ENCODE measurements at places on chromosomes 3 and 15.

GRCh38 chr3:195082811-195083210 lies 188.1 kb downstream of the XXYLT1 start:
- no peak for ATAC-seq

DNA sequence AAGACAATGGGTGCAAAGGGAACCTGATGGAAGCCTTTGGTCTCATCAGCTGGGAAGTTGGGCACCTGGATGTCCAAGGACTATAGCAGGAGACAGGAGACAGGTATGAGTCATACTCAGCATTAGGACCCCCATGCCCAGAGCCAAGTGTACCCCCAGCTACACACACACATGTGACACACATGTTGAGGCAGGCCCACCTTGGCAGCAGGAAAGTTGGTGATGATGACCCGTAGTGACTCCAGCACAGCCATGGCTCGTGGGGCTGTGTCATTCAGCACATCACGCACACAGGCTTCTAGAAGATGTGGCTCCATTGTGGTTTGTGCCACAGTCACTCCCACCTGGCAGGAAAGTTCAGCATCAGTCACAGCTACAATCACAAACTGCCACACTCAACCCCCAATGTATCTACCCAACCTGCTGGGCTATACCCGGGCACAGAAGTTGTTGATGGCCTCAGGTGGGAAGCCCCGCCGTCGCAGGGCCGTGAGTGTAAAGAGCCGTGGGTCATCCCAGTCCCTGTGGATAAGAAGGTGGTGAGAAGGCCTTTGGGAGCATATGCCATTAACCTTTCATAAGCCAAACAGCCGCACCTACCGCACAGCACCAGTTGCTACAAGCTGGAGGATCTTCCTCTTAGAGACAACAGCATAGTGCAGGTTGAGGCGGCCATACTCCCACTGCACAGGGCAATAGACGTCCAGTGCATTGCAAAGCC lies 5.2 kb upstream of the QRICH1 start:
- no peak for ATAC-seq

- no peak for ATAC-seq
These were observed 5.6 kb downstream of the SLC25A38 start for GRCh38 chr3:39388741-39389248.

DNA sequence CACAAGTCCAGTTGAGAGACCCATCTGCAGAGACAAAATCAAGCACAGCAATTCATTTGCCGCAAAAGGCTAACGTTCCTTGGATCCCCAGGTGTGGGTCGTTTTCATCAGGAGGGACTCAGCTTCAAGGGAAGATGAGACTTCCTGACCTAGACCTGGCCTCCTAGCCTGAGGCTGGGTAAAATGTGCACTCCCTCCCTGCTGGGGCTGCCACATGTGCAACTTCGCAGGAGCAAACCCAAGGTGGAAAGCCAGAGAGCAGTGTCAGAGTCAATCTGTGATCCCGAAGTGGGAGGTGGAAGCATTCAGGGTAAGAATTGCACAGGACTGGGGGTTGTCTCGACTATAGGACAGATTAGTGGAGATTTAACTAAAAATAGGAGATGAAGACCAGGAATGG lies 164.7 kb upstream of the UMPS start:
- ATAC-seq = no peak

DNA sequence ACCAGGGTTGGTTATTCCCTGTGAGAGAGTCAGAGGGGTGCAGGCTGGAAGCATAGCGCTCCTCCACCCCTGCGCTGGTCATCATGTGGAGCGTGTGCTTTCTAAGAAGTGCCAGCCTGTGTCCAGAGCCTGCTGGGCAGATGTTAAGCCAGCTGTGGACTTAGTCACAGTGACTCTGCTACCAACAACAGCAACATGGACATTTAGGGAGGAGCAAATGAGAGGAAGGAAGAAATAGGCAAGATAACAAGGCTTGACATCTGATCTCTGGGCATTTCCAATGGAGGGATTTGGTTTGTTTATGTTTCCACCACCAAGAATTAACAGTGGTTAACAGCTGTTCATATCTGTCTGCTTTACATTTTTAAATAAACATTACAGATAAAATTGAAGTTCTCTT lies 36.4 kb upstream of the MYZAP start:
- ATAC-seq = no peak

GRCh38 chr3:65875393-65876027 lies 163.2 kb downstream of the MAGI1 start:
- ATAC-seq = no peak

DNA sequence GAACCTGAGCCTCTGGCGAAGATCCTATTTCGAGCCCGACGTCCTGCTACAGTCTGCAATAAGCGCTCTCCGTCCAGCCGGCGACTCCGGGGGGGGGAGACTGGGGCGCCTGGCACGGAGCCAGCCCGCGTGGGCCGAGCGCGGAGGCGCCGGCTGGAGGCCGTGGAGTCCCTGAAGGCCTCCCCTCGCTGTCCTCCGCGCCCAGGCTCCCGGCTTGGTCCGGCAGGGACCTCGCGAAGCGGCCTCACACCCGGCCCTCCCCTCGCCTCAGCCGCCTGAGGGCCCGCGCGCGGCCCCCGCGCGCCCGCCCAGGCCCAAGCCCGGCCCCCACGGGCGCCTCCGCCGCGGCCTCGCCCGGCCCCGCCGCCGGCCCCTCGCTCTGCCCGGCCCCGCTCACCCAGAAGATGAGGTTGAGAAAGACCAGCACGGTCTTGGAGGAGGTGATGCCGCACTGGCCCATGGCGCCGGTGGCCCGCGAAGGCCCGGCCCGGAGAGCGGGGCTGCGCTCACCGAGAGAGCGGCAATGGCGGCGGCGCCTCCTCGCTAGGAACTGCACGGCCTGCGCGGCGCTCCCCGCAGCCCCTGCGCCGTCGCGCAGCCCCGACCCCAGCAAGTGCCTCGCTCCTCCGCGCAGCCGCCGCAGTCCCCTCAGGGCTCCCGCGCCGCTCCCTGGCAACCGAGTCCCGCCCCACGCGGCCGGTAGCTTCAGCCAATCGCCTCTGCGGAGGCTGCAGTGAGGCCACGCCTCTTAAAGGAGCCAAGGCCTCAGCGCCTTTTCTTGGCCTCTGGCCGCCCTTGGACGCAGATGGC lies at the start of gene TSPAN3:
Gene TSPAN3 (minus strand): TSS at position 615 of the 810 bp plus-strand sequence. CDS start 155 bp downstream, at position 460.
- peak; percentile 99 for ATAC-seq

DNA sequence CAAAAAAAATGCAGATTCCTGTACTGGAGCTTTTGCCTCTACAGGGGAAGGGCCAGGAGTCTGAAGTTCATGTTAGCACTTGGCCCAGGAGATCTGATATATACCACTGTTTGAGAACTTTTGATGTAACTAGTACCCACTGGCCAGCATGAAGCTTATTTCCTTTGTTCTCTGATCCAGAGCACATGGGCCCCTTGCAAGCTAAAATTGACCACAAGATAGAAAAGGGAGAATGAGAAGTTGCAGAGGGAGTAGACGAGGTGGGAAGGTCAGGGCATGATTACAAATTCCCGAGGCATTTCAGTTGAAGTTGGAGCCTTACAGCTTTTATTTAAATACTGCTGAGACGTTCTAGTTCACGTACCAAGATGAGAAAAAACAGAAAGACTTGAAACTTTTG lies 28.2 kb downstream of the TGM4 start:
- ATAC-seq = no peak

DNA sequence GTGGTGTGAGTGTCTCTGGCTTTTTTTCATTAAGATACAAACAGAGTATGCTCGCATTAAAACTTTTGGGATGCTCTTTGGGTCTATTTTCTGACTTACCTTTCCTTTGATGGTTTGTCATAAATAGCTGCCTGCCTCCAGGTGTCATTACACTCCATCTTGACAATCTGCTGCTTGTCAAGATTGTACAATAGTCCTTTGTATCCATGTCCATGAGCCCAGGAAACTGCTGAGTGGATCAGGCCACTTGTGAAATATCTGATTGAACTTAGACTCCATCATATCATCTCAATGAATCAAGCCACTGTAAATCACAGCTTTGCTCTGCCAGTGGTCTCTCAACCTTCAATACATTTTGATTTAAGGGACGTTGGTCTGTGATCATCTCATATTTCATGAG lies 135.2 kb downstream of the ECT2 start:
- no peak for ATAC-seq

DNA sequence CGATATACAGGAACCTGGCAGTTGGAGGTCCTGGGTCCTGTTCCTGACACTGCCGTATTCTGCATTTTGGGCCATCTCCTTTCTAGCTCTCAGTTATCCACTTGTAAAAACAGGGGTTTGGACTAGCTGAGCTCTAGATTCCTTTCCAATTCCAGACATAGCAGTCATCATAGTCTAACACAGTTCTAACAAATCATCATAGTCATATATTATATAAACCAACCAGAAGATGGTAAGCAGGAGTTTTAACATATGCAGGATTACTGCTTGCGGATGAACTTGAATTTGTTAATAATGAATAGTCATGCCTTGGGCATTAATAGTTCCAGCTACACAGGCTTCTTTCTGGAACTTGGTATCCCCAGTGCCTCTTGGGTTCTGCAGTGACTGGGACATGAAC lies 26.6 kb downstream of the MASP1 start:
- ATAC-seq = no peak

GRCh38 chr3:7843441-7843840 lies 658.2 kb upstream of the LMCD1 start:
- no peak for ATAC-seq

GRCh38 chr3:74137790-74138189 lies 476.7 kb downstream of the CNTN3 start:
- ATAC-seq = no peak

- no peak for ATAC-seq
These were observed 447.4 kb downstream of the GABRB3 start for GRCh38 chr15:26325495-26325894.

GRCh38 chr15:72092006-72092405 lies 25.9 kb downstream of the MYO9A start:
- no peak for ATAC-seq

DNA sequence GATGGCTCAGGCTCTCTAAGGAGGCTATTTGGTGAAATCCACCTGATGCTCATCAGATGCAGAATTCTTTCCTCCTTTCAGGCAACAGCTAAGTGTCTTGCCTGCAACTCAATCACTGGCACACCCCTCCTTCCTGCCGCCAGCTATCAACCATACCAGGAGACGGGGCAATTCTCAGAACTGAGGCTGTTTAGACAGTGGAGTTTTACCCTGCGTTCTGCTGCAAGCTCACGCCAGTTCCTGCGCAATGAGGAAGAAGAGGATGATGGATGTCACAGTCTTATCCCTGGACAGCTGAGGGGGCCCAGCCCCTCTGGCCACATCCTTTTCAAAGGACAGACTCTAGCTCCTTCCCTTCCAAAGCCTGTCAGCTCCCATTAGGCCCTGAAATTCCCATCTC lies 7.0 kb upstream of the MANF start:
- no peak for ATAC-seq

GRCh38 chr3:25000971-25001591 lies 427.0 kb upstream of the RARB start:
- ATAC-seq = no peak

DNA sequence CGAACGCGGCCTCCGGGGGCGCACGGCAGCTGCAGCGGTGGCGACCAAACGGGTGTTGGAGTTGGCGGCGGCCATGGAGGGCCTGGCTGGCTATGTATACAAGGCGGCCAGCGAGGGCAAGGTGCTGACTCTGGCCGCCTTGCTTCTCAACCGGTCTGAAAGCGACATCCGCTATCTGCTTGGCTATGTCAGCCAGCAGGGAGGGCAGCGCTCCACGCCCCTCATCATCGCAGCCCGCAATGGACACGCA lies 725 bp downstream of the FEM1B start:
- no peak for ATAC-seq

DNA sequence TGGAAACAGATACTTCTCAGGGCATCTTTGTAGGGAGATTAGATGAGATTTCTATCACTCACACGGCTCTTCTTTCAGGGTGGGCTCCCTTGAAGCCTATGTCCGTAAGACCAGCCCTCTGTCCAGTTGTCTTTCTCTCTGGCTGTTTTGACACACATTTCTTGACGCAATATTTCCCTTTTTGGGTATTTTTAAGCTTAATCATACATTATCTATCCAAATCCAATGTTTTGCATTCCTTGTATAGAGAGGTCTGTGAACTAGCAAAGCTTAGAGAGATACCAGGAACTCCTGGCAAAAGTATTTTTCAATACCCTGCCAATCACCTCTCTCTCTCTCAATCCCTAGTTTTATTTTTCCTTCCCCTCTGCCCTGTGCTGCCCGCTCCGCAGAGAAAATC lies 79.3 kb downstream of the EOMES start:
- ATAC-seq = no peak

DNA sequence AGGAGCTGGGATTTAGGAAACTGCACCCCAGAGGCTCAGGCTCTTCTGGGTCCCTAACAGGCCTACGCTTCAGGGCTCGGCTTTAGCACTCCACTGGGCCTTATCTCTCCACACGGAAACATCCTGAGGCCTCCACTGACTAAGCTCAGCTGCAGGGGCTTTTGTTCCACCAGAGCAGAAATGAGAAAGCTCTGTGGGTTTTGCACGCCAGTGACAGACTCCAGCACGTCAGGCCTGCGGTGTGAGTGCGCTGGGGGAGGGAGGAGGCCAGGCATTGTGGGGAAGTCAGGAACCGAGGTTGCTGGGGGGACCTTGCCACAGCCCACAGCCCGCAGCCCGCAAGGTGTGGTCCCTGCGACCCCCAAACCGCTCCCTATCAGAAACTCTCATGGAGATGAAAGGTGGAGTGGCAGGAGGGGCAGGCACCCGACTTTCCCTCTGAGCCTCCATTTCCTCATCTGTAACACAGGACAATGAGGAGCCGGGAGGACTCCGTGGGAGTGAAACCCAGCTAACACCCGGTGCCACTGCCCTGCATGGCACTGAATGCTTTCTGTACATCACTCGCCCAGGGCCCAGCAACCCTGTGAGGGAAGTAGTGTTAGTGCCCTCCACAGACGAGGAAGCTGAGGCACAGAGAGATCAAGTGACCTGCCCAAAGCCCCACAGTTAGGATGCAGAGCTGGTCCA lies 106.5 kb downstream of the TPRA1 start:
- ATAC-seq = no peak

- no peak for ATAC-seq
These were observed 49.1 kb downstream of the TLNRD1 start for GRCh38 chr15:81049835-81050234.

- ATAC-seq = no peak
These were observed 99.9 kb downstream of the DHX36 start for GRCh38 chr3:154224366-154224765.

- ATAC-seq = no peak
These were observed 15.9 kb upstream of the DRD3 start for GRCh38 chr3:114194750-114195149.

DNA sequence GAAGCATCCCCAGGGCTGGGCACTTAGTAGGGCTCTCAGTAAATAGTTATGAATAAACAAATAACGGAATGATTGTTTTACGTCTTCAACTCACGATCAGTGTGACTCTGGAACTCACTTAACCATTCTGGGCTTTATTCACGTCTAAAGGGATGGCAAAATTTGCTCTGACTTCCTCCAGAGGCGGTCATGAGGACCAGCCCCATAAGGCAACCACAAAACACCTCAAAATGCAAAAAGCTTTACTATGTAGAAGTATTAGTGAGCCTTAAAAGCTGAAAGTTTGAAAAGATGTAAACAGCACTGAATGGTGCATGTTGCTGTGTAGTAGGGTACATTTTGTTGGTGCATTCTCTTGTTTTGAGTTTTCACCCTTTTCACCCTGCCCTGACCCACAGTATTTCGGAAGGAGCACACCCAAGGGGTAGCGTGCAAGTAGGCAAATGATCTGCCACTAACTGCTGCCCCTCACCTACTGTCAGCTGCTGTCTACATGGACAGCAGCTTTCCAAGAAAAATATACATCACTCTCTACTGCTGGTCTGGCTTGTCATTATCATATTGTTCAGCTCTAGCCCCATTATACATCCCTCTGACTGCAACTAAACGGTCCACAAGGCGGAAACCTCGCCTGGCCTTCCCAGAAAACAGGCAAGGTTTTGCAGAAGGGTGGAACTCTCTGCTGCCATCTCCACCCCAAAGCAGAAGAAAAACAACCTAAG lies 308.5 kb upstream of the PROK2 start:
- ATAC-seq = no peak

- no peak for ATAC-seq
These were observed 27.6 kb downstream of the RFT1 start for GRCh38 chr3:53102601-53103147.

Data from SK-N-SH treated with all-trans-retinoic acid at 6 μM for 48 hours (cell line).